COR-L47 (cell line): ENCODE measurements at places on chromosomes 11 and 22.

- peak; percentile 94 for DNase-seq
Measured at GRCh38 chr22:36659762-36660509, 43.6 kb downstream of the CACNG2 start.

GRCh38 chr22:29559853-29560252 is 6.3 kb upstream of the THOC5 start:
- no peak for DNase-seq

- DNase-seq = no peak
Measured at GRCh38 chr22:27401321-27401720, 400.2 kb downstream of the MN1 start.

GRCh38 chr11:99522467-99523173 is 501.9 kb downstream of the CNTN5 start:
- no peak for DNase-seq

GRCh38 chr11:77130763-77131513 is 2.9 kb downstream of the MYO7A start:
- DNase-seq = no peak

DNA sequence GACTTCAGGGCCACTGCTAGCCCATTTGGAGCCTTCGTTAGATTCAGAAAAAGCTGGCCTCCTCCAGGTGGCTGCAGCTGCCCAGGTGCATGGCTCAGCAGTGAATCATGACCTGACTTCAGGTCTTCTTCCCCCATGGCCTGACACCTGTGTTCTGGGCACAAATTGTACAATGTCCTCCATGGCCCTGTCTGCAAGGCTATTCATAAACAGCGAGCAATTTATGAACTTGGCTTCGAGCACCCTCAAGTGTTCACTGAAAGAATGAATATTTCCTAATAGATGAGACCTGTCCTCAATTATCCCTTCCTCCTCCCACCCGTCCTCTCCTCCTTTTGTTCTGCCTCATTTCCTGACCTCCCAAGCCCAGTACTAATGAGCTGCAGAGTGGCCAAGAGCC is 12.2 kb upstream of the VPS37C start:
- peak; percentile 34 for DNase-seq

DNA sequence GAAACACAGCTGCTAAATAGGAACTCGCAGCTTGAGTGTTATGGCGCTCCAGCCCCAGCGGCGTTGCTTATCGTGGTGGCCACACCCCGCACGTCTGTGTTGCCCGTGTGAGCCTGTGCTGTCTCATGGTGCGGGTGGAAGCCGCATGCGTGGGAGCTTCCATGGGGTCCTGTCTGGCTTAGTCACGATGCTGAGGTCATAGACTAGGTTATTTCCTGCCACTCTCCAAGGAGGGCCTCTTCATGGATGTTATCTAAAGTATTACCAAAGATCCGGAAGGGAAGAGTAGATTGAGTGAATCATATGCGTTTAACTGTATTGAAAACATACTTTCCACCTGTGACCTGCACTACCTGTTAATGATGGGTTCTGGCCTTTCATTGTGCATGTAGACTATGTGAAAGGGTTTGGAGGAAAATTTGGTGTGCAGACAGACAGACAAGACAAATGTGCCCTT is 21.7 kb downstream of the CTTN start:
- DNase-seq = no peak

GRCh38 chr22:34866495-34867131 is 199.3 kb upstream of the ISX start:
- no peak for DNase-seq

- no peak for DNase-seq
Measured at GRCh38 chr22:31680861-31681341, 18.9 kb upstream of the PISD start.

DNA sequence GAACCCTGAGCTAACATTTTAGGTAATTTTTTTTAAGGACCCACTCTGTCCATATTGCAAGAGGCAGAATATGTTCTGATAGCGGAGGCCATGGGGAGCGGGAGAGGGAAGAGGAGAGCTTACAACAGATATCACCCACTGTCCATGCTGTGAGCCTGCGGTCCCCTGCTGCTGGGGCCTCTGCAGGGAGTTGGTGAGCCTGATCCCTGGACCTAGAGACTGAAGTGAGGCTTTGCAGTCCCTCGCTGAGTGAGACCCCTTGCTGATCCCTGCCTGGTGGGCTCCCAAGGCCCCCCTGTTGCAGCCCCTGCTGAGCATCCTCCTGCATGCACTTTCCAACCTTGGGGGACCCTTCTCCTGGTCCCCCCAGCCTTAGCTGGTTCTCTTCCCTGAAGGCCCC is 12.5 kb downstream of the MIF start:
- DNase-seq = no peak

- no peak for DNase-seq
Measured at GRCh38 chr22:29291215-29291614, 15.2 kb upstream of the GAS2L1 start.

- DNase-seq = no peak
Measured at GRCh38 chr11:29293825-29294224, 723.0 kb downstream of the KCNA4 start.

- DNase-seq = no peak
Measured at GRCh38 chr22:26302726-26303125, 126.3 kb upstream of the ASPHD2 start.

GRCh38 chr22:29385748-29386147 is 2.6 kb downstream of the AP1B1 start:
- DNase-seq = no peak

GRCh38 chr11:64720640-64721358 is 2.2 kb downstream of the NRXN2 start:
- peak; percentile 37 for DNase-seq

DNA sequence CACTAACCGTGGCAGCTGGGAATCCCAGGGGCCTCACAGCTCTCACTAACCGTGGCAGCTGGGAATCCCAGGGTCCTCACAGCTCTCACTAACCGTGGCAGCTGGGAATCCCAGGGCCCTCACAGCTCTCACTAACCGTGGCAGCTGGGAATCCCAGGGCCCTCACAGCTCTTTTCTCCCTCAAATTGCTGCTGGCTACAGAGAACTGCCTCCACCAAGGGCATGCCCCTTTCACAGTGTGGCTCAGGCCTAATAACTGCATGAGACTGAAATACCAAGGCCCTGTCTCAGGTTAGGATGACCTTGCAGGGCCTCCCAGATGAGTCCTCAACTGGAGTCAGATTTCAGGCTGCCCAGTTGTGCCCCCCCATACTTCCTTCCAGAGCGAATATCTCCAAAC is 35.1 kb upstream of the GGTLC2 start:
- DNase-seq = no peak

- no peak for DNase-seq
Measured at GRCh38 chr11:112322173-112322790, 61.6 kb upstream of the PLET1 start.

- no peak for DNase-seq
Measured at GRCh38 chr11:70073871-70074371, 4.2 kb upstream of the ANO1 start.

GRCh38 chr11:74577624-74578396 is 14.6 kb upstream of the POLD3 start:
- peak; percentile 27 for DNase-seq

DNA sequence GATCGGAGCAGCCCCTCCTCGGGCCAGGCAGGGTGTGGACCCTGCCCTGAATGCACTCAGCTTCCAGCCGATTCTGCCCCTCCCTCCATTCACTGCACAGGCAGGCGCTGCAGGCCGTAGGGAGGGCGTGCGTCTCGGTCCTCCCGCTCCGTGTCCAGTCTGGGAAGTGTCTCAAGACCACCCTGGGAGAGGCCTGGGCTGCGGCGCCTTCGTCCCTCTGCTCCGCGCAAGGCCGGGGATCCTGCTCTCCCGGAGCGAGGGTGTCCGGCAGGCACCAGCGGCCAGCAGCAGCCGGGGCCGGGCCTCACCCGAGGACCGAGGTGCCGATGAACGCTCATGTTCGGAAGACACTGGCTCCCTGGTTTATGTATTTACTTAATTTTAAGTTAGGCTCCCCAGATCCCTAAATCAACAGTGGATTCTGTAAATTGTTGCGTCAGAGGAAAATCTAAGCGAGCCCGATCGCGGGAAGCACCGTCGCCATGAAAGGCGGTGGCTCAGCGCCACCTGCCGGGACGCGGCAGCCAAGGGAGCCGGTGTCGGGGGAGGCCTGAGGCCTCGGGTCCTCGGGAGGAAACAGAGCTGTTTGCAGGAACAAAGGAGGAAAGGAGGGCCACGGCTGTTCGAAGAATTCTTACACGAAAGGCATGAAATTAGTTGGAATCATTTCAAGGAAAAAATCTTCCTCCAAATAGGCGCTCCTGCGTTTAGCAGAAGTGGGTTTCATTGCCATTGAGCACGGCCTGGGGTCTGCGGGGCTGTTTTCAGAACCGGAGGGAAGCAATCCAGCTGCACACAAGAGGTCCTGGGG is 195.3 kb downstream of the BRD1 start:
- DNase-seq = peak; percentile 64

GRCh38 chr11:134981835-134982234 is 569.8 kb upstream of the B3GAT1 start:
- DNase-seq = no peak

DNA sequence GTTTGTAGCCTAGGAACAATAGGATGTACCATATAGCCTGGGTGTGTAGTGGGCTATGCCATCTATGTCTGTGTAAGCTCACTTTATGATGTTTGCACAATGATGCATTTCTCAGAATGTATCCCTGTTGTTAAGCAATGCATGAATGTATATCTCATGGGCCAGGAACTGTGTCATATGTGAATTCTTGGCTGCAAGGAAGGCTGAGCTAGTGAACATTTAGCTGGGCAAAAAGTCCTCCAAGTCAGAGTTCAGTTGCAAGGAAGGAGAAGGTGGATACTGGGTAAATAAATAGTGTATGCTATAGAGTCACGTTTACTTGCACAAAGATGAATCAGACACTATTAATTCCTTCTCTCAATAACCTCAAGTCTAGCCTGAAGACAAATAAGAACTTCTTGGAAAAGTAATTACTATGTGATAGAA is 136.1 kb downstream of the EHF start:
- no peak for DNase-seq

- no peak for DNase-seq
Measured at GRCh38 chr11:30585125-30585891, 845 bp downstream of the MPPED2 start.

DNA sequence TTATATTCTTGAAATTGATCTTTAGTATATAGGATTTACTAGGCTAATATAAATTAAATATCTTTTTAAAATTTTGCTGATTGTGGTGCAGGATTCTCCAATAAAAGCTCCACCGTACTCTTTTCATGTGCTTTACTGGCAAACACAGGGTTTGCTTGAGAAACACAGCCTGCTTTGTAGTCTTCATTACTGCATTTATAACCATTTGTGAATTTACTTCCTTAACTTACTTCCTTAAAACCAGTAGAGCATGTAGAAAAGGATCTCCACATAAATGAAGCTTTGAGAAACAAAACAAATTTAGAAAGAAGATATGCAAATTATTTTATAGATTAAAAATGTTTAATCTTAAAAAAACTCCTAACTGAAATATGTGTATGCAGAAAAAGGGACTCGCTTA is 28.8 kb downstream of the SWAP70 start:
- DNase-seq = no peak

DNA sequence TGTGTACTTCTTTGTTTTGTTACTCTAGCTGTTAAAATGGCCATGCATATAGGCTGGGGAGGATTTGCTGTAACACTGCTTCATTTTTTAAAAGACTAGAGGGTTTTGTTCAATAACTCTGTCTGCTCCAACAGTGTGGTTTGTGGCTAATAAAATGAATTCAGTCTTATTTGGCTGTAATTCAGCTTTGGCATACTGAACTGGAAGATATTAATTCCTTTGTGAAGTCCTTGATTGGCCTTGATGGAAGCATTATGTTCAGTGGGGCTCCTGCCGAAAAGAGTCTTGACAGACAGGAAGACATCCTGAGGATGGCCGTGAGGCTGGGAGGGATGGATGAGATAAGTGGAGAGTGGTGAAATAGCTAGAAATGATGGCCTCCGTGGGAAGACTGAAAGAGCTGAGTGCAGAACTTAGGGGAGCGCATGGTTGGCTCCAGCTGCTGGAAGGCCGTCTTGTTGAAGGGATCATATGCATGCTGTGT is 44.8 kb upstream of the MYO18B start:
- no peak for DNase-seq

GRCh38 chr11:84824624-84825023 is 802.5 kb downstream of the DLG2 start:
- no peak for DNase-seq

DNA sequence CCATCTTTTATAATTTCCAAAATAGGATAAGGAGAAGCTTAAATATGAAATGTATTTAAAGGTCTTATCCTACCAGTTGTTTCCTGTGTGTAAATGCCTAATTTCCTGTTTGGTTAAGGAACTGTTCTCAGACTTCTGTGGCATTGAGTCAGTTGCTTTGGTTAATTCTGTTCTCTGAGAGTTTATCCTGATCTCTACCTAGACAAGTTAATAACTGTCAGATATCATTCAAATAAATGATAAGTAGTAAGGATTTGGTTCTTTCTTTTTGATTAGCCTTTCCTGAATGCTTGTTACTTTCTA is 39.5 kb downstream of the CTNND1 start:
- no peak for DNase-seq

DNA sequence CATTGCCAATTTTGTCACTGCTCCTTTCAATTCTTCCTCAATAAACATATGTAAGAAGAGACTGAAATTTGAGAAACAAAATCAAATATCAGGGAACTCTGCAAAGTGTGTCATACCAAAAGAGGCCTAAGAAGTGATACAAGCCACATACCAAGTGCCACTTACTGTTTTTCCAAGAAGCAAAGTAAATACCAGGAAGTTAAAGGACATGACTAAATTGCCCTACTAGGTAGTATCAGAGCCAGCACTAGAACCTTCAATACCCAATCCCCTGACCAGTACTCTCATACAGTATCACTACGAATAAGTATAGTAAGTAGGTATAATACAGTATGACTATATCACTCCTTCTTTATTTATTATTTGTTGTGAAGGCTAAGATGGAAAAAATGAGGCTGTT is 13.6 kb downstream of the MAML2 start:
- DNase-seq = no peak

DNA sequence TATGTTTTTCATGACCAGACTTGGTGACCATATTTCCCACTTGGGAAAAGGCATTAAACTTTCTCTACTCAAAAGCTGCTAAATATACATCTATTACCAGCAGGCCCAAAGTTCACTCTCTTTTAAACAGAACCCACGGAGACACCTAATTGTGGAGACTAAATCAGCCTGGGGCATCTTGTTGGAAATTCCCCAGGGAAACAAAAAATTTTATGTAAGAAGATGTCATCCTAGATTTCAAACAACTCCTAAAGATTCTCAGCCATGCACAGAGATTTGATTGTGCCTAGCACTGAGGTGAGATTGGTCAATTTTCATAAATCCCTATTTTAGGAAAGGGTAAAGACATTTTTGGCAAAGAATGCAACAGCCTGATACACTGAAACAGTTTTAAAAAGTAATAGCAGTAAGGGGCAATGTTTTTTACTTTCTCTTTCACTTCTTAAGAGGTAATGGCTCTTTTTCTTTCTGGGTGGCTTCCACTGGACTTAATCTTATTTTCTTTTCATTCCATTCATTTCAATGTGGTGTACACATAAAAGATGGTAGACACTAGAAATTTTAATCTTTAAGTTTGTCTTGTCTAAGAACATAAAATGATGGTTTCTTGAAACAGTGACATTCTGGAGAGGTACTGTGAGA is 9.6 kb downstream of the OR52N2 start:
- DNase-seq = no peak
